ENCODE measurements at places on chromosomes 4 and X.

DNA sequence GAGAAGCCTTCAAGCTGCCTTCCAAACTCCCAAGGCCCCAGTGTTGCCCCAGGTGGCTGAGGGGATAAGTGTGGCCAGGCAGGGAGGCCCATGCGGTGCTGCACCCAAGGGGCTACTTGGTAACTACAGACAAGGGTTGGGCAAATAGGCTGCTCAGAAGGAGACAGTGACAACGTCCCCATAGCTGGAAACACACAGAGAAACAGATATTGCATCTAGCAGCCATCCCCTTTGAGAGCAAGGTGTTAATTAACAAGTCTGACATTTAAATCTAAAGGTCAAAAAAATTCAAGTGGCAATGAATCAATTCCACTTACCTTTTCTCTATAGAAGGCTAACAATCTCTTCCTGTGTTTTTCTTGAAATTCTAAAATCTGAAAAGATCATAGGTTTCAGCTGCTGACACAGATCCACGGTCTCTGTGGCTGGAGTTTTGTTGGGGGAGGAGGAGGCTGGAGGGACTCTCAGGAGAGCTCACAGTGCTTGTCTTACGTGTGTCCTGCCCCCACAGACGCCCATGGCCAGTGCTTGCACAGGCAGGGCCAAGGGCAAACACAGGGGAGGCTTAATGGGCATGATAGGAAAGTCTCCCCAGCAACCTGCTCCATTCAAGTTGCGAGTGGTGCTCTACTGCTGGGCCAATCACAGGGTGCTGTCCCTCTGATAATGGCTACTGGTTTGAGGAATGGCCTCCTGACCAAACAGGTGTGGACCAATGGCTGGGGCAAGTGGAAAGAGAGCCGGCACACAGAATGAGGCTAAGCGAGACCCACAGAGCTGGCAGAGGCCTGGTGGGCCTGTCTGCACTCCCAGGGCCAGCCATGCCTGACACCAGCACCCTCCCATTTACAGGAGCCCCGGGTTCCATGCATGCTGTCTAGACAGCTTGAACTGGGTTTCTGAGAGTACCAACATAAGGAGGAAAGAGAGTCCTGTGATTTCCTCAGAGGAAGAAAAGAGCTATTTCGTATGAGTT is 22.6 kb downstream of the RNF212 start:
- no peak for DNase-seq

DNA sequence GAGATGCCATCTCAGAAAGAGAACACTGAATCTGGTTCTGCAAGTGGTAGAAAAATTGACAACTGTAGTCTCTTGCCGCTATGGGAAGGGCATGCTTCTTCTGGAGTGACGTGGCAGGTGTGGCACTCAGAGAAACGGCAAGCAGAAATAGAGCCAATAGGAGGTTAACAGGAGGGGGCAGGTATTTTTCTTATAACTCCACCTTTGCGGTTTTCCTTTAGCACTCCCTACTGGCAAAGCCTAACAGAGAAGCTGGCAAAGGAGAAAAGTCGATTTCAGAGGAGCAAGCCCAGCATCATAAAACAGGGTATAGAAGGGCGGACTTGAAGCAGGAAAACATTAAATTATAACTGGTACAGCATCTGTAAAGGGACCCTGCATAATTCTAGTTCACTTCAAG is 1382.2 kb downstream of the PCDH18 start:
- no peak for DNase-seq

GRCh38 chrX:86964321-86964720 is 553.3 kb upstream of the KLHL4 start:
- DNase-seq = no peak

- DNase-seq = no peak
Measured at GRCh38 chr4:108166441-108167315, 2.1 kb downstream of the LEF1 start.

DNA sequence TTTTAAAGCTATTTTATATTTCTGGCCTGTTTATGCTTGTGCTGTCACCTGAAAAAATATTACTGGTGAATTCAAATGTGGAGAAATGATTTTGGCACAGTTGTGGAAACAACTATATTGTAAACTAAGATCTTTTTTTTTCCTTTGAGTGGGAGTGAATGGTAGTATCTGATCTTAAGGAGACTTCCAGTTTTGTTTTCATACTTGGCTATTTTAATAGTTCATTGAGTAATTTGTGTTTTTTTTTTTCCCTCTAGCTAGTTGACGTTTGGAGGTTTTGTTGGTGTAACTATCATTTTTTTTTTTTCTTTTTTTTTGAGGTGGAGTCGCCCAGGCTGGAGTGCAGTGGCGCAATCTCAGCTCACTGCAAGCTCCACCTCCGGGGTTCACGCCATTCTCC is 10.5 kb downstream of the STAG2 start:
- DNase-seq = no peak
